HCEC 1CT (cell line): ENCODE measurements at places on chromosomes 11 and 22.

GRCh38 chr11:122354025-122354697 lies 238.1 kb upstream of the BLID start:
- DNase-seq: no peak

- no peak for DNase-seq
Observed at GRCh38 chr11:43992183-43992582, 49.7 kb downstream of the C11orf96 start.

DNA sequence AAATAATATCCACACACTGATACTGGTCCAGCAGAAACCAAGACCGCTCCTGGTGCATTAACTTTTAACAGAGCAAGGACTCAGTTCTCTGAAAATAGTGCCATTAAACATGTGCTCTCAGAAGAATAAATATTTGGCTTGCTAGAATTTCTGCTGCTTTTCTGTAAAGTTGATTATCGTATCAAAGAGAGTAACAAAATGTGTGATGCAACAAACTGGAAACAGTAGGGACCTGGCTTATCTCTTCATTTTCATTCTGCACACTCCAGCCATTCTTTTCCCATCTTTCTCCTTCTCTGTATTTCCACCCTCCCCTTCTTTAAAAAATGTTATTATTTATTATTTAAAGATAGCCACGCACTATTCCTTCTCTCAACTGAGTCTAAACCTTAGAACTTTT lies 43.9 kb downstream of the WT1 start:
- no peak for DNase-seq

GRCh38 chr22:48895831-48896765 lies 931.6 kb downstream of the BRD1 start:
- DNase-seq: no peak

GRCh38 chr11:75722669-75723042 lies 5.0 kb downstream of the MOGAT2 start:
- no peak for DNase-seq

DNA sequence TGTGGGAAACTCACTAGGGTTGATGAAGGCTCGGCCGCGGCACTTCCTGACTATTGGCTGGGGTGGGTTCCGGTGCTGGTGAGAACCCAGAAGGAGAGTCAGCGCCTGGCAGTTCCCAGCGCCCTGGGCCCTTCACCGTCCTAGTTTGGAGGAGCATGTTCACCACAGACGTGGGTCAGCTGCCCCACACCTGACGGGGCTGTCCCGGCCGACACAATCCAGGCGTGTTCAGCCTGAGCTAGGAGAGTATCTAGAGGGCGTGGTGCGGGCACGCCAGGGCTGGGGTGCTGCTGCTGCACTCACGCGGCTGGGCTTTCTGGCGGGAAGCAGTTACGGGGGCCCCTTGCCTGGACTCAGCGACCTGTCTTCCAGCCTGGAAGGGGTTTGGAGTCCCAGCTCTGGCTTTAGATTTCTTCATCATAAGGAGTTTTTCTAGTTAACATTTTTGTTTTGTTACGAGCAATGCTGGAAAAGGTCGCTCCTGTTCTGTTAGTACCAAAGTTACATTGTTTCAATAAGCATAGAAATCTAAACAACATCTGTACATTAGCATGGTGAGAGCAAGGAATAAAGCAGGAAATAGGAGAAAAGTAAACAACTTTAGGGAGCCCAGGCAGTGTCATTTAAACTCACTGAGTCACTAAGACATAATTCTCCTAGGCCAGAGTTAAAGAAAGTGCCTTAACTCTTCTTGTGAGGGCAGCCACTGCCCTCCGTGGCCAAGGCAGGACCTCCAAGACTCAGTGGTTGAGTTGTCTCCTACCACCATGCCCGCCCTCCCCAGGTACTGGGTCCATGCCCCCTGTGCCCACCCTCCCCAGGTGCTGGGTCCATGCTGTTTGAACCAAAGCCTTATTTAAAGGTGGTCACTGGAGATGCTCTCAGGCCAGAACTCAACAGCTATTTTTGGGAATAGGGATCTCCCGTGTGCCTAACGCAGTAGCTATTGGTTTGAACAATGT lies 12.1 kb upstream of the ADORA2A start:
- no peak for DNase-seq

GRCh38 chr22:47207387-47207786 lies 444.9 kb downstream of the TBC1D22A start:
- no peak for DNase-seq

- no peak for DNase-seq
Observed at GRCh38 chr11:34290926-34291325, 66.9 kb downstream of the ABTB2 start.

- peak; percentile 32 for DNase-seq
Observed at GRCh38 chr11:121965330-121965729, 150.7 kb downstream of the BLID start.

DNA sequence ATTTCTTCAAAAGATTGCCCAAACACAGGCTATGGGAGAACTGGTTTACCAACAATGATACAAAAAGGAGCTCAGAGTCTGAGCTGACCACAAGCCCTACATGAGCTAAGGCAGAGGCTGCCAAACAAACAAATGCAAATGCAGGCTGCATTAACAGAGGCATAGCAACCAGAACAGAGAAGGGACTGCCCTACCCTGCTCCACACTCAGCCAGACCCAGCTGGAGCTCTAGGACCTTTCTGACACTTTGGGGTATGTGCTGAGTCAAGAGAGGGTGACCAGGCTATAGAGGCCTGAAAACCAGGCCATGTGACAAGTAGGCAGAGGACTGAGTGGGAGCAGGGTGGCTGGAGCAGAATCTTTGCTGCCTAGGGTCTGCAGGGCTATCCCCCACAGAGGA lies 17.8 kb upstream of the P2RY2 start:
- DNase-seq: no peak

DNA sequence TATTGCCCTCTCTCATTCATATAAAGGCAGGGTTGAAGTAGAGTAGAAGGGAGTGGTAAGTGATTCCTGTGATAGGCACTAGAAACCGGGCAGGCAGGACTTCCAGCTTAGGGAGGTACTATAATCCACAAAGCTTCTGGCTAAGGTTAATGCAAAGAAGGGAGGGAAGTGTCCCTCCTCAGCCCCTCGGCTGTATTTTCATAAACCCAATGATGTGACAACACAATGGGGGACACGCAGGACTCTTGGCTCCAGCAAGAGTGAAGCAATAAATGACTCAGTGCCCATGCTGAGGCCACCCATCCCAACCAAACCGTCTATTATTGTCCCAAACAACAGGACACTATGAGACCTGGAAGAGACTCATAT lies 90.7 kb downstream of the ETS1 start:
- DNase-seq: no peak

DNA sequence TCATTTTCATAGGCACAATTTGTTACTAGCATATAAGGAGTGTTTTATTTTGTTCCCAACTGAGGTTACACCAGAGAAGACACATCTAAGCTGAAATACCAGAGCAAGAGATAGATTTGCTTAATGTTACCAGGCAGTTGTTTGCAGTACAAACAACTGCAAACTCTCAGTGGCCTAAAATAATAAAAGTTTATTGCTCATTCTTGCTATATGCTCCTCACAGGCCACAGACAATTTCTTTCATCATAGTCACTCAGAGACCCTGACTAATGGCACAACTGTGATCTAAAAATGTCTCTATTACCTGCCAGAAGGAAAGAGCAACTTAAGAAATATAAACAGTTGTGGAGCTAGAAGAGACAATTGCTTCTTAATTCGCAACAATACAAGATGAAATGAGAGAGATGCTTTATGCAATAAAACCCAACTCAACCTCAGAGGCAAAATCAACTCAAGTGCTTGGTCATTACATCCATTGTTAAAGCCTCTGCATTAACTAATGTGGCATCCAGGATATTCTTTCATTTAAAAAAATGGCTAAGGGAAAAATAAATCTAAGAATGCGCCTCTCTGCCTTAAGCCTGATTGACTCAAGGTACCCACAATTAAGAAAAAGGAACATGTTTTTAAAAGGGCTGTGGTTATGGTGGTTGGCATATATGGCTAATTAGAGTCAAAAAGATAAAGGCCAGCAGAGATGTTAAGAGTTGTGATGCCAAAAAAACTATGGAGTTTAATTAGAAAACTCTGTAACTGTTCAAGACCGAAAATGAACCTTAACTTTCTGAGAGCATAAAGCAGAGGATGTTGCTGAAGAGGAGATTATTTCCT lies 103.7 kb downstream of the CD44 start:
- DNase-seq: no peak

DNA sequence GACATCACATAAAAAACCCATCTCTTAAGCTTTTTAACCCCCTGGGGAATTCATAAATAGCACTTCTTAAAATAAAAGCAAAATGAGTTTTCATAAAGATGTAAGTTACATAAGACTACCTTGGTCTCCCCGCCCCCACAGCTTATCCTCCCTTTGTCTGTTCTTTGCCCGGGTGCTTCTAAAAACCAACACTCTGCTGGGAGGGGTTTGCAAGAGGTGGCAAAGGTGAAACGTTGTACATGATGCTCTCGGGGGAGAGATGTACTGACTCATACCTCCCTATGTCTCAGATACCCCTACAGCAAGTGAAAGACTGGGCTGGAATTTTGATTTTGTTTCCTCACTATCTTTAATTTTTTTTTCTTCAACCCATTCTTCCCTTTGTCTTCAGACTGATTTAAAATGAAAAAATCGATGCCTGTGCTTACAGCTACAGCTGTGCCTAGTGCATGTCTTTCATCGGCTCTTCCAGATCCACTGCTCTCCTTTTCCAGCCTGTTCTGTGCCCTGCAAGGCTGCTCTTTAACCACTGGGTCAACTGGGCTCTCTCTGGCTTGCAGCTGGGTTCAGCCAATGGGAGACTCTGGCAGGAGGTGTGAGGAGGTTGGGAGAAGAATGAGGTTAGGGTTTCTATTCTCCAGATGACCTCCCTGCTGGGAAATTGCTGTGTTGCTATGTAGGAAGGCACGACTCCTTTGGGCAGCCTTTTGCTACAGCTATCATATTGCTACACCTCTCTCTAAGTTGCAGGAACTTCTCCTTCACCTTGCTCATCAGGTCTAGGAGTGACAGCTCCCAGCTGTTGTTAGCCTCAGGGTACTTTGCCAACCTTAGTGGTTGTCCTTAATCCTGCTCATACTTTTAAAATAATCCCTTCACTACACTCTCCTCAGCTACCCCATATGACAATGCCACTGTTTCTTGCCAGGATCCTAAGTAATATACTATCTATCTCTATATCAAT lies 266.5 kb downstream of the TENM4 start:
- DNase-seq: no peak

- no peak for DNase-seq
Observed at GRCh38 chr11:12767577-12767976, 93.4 kb downstream of the TEAD1 start.

DNA sequence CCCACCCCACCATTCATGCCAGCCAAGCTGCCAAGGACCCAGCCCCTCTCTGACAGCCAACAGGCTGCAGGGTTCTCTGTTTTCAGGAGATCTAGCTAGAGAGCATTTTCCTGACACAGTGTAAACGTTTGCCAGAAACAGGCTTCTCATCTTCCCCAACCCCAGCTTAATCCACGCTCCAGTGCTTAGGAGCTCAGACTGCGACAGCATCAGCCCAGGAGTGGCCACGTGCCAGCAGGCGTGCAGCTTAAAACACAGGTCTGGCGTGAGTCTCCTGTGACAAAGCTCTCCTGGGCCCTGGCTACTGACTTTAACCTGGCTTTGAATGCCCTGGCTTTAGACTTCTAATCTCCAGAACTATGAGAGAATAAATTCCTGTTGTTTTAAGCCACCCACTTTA lies 66.6 kb downstream of the GALNT18 start:
- DNase-seq: no peak

- DNase-seq: no peak
Observed at GRCh38 chr11:128315933-128316332, 271.4 kb downstream of the ETS1 start.

DNA sequence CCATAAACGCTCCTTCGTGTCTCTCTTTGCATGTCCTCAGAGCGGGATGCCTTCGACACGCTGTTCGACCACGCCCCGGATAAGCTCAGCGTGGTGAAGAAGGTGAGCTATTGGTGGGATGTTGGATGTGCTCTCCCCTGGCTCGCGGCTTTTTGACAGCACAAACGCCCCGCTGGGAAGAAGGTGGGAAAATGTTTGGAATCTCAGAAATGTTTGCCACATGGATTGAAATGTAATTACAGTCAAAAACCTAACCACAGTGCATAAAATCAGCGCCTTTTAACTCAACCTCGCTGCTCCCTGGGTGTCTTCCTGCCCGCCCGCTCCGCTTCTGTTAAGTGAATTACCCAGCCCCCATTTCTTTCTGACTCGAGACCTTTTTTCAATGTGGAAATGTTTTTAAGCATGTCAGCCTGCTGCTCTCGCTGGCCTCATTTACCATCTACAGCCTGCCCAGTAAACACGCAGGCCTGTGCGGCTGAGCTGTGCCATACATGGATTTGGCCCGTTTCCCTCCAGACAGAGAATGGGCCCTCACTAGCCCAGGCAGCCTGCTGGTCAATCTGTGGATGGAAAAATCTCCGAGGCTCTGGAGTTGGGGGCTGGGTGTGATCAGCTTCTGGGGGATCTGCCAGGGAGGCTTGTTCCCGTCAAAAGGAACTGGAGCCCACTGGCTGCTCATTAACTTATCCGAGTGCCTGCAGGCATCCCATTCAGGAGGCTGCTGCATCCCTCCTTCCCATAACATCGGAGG lies 32.7 kb upstream of the PARVG start:
- no peak for DNase-seq

GRCh38 chr11:128737704-128738103 lies 43.8 kb downstream of the FLI1 start:
- no peak for DNase-seq
